ENCODE measurements at places on chromosomes 16 and 17.

GRCh38 chr16:17469741-17470181 is 999 bp downstream of the XYLT1 start:
- peaks cover 58% of the 10 kb centered on the region for H3K4me1 ChIP-seq
- DNase-seq, result no peak
- no peaks in the 10 kb centered on the region for H3K27me3 ChIP-seq
- peak overlapping the region; percentile 89 for H3K4me3 ChIP-seq
- H3K27ac ChIP-seq, result peak overlapping the region; percentile 79

DNA sequence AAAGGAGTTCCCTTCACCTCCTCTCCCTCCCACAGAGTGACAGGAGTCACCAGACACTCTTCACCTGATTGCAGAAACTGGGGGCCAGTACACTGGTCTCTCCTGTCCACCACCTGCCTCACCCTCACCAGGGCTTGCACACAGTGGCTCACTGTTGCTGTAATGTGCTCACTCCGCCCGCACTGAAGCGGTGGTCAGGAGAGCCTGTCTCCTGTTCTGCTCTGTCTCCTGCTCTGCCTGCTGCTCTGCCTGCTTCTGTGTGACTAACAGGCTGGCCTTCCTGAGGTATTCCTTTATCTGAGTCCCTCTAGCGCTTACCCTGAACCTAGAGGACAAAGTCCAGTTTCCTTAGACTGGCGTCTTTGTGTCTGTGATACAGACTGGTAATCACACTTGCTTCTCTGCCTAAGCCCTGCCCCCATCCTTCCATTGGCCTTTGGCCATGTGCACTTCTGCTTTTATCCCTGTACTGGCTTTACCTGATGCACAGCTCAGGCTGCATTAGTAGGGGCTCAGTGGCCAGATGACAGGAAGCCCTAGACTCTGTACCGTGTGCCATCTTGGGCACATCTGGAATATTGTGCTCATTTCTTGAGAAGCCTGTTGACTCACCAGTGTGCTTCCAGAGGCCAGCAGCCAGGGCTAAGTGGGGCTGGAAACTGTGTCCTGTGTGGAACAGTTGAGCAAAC is 13.3 kb downstream of the PROCA1 start:
- H3K4me3 ChIP-seq, result no peak overlapping the region
- H3K27me3 ChIP-seq, result no peaks in the 10 kb centered on the region
- peaks cover 77% of the 10 kb centered on the region for H3K36me3 ChIP-seq
- no peak for DNase-seq

DNA sequence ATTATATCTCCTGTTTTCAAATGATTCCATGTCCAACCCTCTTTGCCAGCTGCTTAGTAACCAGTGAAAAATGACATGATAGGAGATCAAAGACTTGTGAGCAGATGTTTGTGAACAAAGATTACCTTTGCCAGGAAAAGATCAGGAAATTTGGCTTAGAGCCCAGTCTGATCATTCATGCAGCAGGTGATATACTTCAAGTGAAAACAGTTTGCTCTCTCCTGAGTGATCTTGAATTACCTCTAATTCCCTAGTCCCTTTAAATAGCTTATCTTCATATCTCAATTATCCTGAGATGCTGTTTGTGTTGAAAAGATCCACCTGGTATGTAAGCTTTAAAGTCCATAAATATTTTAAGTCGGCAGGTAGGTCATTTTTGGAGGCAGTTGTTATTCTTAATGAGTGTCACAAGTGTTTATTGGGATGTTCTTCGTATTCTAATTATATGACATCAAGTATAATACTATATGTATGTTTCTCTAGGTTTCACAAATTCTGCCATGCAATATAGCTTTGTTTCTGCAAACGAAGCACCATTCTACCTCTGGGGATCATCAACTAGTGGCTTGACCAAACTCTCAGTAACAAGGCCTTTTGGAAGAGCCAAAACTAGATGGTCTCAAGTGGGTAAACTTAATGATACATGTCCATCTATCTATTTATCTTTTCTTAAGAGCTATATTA is 13.2 kb upstream of the VPS35L start:
- H3K27ac ChIP-seq, result no peak overlapping the region
- peaks cover 5% of the 10 kb centered on the region for H3K4me1 ChIP-seq
- H3K4me3 ChIP-seq, result no peak overlapping the region
- no peak for DNase-seq

DNA sequence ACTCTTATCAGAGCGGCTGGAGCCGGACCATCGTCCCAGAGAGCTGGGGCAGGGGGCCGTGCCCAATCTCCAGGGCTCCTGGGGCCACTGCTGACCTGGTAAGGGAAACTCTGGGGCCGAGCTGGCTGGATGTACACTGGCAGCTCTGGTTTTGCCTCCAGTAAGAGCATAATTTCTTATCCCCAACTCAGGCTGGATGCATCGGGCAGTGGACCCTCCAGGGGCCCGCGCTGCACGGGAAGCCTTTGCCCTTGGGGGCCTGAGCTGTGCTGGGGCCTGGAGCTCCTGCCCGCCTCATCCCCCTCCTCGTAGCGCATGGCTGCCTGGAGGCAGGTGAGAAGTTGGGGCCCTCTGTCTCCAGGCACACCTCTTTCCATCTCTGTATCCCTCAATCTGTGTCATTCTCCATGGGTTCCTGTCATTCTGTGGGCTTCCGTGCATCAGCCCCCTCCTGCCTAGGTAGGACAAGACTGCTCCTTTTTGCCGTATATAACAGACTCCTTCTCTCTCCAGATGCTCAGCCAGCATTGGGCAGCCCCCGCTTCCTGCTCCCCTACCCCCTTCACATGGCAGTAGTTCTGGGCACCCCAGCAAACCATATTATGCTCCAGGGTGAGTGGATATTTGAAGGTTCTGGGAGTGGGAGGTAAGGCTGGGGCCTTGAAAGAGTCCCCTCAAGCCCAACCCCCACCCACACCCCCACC is 9.4 kb upstream of the TMEM88 start:
- H3K4me3 ChIP-seq, result peak overlapping the region; percentile 99
- H3K36me3 ChIP-seq, result peaks cover 60% of the 10 kb centered on the region
- H3K4me1 ChIP-seq, result peaks cover 36% of the 10 kb centered on the region
- peak overlapping the region; percentile 100 for H3K27ac ChIP-seq
- H3K27me3 ChIP-seq, result peaks cover 2% of the 10 kb centered on the region

DNA sequence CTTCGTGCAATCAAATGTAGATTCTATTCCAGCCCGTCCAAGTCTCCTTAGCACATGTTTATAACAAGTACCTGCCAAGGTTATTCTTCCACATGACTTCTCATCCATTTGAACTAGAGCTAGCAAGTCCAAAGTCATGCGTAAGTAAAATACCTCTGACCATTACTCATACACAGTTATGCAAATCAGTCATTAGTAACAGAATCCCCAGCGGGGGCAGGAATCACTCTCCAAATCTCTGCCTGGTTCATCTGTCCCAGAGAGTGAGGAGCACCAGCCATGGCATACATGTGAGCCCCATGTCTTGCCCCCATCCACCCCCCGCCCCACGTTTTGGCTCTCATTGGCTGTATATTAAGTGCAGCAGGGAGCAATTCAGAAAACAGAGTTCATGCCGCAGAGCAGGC is 27.7 kb downstream of the SRL start:
- no peaks in the 10 kb centered on the region for H3K4me1 ChIP-seq
- H3K27me3 ChIP-seq, result peaks cover 4% of the 10 kb centered on the region
- H3K36me3 ChIP-seq, result no peaks in the 10 kb centered on the region
- no peak overlapping the region for H3K27ac ChIP-seq
- H3K4me3 ChIP-seq, result no peak overlapping the region

GRCh38 chr16:3509470-3509928 is 8.7 kb downstream of the CLUAP1 start:
- H3K4me1 ChIP-seq, result peaks cover 52% of the 10 kb centered on the region
- H3K27ac ChIP-seq, result peak overlapping the region; percentile 76
- no peaks in the 10 kb centered on the region for H3K27me3 ChIP-seq
- peak overlapping the region; percentile 39 for H3K4me3 ChIP-seq
- DNase-seq, result peak; percentile 93

DNA sequence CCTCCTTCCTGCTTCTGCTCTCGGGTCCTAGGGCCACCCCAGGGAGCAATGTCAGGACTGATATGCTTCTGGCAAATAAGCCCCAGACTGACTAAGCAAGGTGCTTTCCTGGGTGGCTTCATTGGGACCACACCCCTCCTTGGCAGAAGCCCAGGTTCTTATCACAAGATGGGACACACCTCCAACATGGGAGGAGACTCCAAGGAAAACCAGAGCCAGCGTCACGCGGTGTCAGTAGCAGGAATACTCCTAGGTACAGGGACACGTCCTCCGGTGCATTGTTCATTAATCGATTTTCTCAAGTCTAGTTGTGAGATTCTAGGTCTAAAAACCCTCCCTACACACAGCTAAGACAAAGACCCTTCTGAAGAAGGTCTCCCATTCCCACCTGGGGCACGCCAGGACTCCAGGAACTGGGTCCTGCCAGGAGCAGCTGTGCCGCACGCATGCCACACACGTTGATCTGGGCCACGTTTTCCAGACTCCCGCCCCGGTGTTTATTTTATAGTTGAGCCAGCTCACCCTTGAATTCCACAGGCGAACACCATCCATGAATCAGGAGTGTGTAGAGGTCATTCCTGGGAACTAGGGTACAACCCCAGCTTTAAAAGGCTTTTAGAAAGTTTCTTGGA is 30.8 kb downstream of the FA2H start:
- no peak overlapping the region for H3K27ac ChIP-seq
- no peak for DNase-seq
- H3K4me1 ChIP-seq, result peaks cover 2% of the 10 kb centered on the region
- H3K36me3 ChIP-seq, result no peaks in the 10 kb centered on the region
- no peaks in the 10 kb centered on the region for H3K27me3 ChIP-seq
- no peak overlapping the region for H3K4me3 ChIP-seq

DNA sequence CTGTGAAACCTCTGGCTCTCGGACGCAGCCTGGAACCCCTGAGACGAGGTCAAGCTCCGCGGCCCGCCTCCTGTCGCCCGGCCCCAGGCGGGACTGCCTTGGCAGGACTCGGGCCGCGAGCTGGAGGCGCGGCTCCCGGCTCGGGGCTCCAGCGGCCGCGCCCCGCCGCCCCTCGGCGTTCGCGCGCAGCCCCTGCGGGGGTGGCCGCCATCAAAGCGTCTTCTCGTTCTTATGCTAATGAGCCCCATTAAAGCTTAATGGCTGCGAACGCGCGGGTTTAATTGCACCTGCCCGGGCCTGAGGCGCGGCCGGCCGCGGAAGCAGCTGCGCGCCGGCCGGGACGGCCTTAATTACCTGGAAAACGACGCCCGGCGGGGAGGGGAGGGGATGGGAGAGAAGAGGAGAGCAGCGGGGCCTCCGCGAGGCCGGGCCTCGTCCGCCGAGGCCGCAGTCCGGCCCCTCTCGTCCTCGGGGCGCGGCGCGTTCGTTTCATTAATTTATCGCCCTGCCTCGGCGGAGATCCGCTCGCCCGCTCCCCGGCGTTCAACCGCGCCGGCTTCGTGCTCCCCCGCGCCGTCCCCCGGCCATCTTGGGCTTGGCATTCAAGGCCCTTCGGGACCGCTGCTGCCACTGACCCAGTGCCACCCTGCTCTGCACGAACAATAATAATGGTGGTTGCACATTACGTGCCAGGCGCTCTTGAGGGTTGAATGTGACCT is 19.2 kb downstream of the RAI1 start:
- H3K27ac ChIP-seq, result no peak overlapping the region
- no peaks in the 10 kb centered on the region for H3K27me3 ChIP-seq
- H3K36me3 ChIP-seq, result peaks cover 8% of the 10 kb centered on the region
- no peak overlapping the region for H3K4me3 ChIP-seq
